ENCODE measurements at places on chromosomes 1 and 21.

- no peak for DNase-seq
These were observed 94.4 kb downstream of the MIS18A start for GRCh38 chr21:32184485-32184884.

DNA sequence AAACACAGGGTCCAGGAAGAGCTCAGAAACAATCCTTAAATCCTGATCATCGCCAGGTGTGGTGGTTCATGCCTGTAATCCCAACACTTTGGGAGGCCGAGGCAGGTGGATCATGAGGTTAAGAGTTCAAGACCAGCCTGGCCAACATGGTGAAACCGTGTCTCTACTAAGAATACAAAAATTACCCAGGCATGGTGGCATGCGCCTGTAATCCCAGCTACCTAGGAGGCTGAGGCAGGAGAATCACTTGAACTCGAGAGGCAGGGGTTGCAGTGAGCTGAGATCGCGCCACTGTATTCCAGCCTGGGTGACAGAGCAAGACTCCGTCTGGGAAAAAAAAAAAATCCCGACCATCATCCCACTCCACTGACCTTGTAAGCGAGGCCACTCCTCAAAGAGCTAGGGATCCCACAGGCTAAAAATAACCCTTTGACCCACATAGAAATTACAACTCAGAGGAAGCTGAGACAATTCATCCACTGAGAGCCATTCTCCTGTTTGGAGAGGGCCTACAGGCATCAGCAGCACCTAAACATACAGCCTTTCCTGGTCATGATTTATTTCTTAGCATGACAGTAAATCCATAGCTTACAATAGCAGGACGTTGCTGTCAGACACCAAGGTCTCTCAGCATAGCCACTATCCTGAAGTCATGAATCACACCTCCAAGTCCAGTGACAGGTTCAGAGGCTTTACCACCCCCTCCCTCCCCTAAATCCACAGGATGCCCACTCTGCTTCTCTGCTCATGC is 66.7 kb downstream of the TGFBR3 start:
- no peak for DNase-seq

DNA sequence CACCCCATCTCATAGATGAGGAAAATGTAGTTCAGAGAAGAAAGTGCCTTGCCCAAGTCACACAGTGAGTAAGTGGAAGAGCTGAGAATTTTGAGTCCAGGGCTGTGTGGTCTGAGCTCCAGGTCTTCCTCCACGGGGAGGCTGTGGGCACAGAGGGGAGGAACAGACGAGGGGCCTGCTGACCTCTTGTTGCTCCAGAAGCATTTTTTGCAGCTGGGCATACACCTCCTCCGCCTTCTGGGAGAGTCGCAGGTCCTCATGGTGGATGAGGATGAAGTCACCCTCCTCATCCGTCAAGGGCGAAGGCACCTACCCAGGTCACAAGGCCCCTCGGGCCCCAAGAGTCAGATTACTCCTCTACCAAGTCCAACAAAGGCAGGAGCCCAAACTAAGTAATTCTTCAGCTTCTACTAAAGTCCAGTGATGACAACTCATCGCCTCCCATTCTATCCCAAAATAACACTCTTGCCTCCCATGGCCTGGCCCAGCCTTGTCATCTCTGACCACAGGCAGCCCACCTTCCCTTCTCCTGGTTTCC is 9.1 kb downstream of the CC2D1B start:
- DNase-seq, result no peak

- no peak for DNase-seq
These were observed 20.8 kb upstream of the CD5L start for GRCh38 chr1:157862114-157863070.

GRCh38 chr1:180228648-180229482 is 1.2 kb upstream of the LHX4 start:
- DNase-seq, result no peak

DNA sequence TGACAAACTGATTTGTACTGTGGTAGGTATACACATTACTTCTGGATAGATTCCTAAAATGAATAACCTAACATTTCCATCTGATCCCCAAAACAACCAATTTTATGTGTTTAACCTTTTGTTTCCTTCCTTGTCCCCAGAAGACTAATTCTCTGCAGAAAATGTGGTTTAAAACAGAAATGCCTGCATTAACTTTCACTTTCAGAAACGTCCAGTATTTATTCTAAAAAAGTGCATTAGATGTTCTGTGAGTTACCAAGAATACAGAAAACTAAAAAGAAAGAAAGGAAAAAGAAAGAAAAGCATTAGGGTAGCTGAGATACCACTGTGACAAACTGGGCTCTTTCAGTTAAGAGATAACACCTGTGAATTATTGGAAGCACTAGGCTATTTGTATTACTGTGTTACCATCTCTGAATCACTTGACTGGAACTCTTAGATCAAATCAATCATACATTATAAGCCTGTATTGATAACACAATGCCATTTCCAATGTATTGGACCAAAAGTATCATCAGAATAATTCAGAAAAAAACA is 177.7 kb downstream of the NCAM2 start:
- DNase-seq, result no peak

- DNase-seq, result no peak
These were observed 33.6 kb downstream of the PBX1 start for GRCh38 chr1:164592634-164593033.

DNA sequence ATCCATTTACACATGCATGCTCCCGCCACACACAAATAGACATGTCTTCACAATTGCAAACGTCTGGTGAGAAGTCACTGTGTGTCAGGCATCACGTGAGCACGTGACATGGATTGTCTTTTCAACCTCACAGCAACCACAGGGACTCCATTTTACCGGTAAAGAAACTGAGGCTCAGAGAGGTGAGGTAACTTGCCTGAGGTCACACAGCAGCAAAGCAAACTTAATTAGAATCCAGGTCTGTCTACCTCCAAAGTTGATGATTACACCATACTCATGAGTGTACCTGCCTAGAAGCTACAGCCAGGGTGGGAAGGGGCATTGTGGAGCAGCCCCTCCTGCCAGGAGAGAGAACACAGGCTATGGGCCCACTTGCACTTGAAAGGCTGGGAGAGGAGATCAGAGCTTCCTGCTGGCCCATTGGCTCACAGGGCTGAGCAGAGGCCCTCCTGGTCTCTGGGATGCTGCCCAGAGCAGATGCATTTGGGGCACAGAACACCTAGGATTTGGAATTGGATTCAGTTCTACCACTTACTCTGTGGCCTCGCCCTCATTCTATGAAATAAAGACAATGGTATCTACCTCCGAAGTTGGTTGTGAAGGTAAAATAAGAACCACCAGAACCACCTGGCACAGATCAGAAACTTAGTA is 44.4 kb upstream of the SELENON start:
- DNase-seq, result no peak

- DNase-seq, result no peak
These were observed 78.4 kb upstream of the DIRAS3 start for GRCh38 chr1:68128820-68129219.

GRCh38 chr1:81179242-81179641 is 621.5 kb upstream of the ADGRL2 start:
- no peak for DNase-seq

DNA sequence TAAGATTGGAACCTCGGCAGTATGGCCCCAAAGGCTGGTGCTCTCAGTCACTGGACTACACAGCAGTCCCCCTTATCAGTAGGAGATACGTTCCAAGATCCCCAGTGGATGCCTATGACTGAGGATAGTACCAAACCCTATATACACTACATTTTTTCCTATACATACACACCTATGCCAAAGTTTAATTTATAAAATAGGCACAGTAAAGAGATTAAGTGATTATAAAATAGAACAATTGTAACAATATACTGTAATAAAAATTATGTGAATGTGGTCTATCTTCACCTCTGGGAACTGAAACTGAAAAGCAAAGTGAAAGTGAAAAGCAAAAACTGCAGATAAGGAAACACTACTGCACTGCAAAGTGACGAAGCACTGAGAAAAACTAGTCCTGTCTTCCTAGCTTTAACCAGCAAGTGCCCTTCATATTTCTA is 96.8 kb downstream of the INTS7 start:
- DNase-seq, result no peak

DNA sequence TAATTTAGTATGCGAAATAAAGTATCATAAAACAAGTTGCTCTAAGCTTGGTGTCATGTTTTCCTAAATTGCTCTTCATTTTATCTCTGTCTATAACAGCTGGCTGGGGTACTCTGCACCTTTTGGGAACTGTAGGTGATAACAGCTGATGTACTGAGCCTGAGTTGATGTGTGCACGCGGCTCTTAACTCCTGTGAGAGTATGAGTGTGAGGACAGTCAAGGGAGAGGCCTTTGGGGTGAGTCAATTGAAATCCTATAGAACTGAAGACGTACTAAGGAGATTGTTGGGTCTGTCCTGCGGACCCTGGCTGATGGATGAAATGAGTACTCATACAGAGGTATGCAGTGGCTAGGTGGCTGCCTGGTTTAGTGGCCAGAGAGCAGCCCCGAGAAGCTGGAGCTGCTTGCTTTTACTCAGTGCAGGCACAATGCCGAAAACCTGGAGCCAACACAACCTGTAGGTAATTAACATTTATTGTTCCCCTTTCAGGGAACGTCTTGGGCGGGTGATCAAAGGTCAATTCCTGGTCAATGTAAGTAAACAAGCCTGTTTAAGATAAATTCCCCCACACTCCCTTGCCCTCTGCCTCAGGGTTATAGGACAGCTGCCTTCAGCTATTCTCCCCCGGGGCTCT is 188.5 kb downstream of the PRDM2 start:
- DNase-seq, result no peak

DNA sequence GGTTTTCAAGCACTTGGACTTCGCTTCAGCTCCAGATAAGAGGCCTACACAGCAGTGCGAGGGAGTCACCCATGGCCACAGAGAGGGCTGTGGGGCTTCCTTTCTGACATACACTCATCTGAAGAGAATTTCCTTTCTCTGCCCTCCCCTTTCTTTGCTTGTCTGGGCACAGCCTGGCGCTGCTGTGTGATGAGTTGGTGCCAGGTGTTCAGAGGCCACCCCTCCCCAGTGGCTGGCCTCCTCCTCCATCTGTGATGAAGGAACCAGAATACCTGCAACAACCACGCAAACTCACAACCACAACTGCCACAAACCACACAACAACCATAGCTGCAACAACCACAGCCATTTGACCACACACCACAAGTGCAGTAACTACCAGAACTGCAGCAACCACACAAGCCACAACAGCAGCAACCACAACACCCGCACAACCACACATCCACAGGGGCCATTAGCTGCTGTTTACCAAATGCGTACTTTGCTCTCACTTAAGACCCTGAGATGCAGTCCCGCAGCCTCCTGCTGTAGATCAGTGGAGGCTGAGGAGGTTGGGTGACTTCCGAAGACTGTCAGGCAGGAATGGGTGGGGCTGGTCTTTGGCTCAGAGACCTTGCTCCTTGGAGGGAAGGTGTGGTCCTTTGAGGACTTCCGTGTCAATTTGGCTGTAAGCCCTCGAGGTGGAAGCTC is 71.1 kb downstream of the IER5 start:
- peak; percentile 38 for DNase-seq

- peak; percentile 57 for DNase-seq
These were observed 60.4 kb downstream of the KCNN3 start for GRCh38 chr1:154809436-154810413.

DNA sequence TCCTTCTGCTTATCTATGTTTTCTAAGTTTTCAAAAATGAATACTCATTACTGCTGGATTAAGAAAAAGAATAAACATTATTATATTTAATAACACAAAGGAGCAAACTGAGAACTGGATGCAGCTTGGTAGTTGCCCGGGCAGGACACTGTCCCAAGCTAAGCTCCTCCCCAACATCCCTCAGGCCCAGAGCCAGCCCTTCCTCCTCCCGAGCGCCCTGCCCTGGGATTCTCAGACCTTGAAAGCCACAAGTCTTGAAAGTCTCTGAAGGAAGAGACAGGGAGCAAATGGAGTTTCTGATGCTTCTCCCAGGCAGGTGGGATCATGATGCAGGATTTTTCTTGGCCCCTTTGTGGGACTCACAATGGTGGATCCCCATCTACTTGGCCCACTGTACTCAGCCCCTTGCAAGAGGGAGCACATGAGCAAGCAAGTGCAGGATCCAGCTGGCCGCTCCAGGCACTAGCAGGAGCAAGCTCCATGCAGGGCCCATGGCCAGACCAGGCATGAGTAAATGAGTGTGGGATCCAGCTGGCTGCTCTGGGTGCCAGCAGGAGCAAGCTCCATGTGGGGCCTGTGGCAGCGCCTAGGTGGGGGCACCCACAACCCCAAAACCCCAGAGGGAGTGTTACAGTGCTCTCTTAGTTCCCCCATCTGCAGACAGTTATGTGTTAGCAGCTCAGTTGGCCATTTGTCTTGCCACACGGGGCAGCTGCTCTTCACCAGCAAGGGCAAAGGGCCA is 32.1 kb upstream of the RAB4A start:
- no peak for DNase-seq

DNA sequence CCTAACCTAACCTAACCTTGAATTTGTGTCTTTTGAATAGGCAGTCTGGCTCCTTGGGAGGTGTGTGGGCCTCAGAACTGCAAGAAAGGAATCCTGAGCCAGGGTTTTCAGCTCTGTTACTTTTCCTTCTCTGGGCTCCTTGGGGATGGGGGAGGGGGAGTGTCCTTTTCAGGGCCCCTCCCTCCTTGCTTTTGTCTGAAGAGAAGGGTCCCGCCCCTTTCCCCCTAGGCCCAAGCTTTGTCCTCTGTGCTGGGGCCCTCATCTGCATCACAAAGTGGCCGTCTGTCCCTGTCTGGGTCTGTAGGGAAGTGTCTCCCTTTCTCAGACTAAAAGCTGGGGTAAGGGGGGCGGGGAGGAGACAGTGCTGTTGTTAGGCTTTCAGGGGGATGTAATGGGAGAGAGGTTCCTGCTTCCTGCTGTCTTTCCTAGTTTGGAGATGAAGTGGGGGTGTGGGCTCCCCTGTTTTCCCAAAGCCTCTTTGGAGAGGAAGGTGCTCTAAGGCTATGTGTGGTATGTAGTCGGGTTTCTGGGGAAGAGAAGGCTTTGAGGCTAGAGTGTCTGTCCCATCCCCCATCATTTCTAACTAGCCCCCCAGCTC is 3.1 kb downstream of the AGO1 start:
- DNase-seq, result no peak
